ENCODE measurements at places on chromosomes 3 and 15. TPM values are rescaled to one million over a fixed set of nuclear protein-coding genes. Genes with fewer than 3 reads are reported as not detected.

CAND2 gene
- total RNA-seq: 1.1 TPM

ERICH6 gene
- not detected for total RNA-seq

CRTAP gene
- 78.7 TPM for total RNA-seq

AGBL1 gene
- total RNA-seq: not detected

SNTN gene
- not detected for total RNA-seq

C3orf20 gene
- total RNA-seq: 0.24 TPM

NANOGP8 gene
- total RNA-seq: 0.44 TPM

DNA sequence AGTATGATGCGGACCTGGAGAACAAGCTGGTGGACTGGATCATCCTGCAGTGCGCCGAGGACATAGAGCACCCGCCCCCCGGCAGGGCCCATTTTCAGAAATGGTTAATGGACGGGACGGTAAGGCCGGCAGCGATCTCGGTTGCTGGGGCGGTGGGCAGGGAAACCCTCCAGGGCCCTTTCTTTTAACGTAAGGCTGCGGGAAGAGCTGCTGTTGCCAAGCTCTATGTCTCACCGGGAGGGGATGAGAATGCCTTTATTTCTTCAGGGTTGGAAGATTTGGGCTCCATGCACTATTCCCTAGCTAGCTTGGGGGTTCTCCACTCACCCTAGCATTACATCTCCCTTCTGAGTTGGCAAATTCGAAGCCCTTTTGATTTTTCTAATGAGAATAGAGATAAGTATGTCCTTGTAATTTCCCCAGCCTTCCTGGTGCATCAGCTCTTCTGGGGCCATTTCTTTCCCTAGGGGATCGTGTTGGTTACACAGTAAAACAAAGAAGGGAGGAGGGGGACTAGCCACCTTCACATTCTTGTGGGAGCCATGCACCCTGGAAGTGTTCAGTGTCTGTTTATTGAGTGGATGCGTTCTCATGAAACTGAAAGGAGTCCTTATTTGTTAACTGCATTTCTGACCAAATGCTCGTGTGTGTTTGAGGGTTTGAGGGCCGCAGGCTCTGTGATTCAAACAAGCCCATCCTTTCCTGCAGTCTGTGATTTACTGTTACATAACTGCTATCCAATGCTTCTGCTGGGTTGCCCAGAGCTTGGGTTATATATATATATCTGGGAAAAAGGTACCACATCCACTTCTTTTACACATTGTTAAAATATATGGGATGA lies 982 bp downstream of the TAGLN3 start:
- no peak for ATAC-seq

GRCh38 chr3:15708882-15709677 lies 88.7 kb downstream of the ANKRD28 start:
- no peak for ATAC-seq

- no peak for ATAC-seq
These were observed 83.2 kb downstream of the NFKBIZ start for GRCh38 chr3:101932326-101933068.

DNA sequence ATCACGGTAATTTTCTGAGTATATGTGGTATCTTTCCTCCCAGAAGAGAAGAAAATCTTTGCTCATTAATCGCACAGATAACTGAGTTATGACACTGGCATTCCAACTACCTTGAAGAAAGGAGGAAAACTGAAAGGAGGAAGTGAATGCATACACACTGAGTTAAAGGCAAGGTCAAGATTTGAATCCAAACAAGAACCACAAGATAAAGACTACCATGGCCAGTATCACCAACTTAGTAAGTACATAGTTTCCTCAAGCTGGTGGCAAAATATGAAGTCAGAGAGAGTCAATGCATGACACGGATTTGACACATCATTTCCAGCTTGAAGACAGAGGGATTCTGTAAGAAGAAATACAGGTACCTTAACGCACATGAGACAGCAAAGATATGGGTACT lies 287.5 kb downstream of the ULK4 start:
- peak; percentile 65 for ATAC-seq

- peak; percentile 84 for ATAC-seq
These were observed 565.9 kb downstream of the PDCD6IP start for GRCh38 chr3:34364335-34364734.

DNA sequence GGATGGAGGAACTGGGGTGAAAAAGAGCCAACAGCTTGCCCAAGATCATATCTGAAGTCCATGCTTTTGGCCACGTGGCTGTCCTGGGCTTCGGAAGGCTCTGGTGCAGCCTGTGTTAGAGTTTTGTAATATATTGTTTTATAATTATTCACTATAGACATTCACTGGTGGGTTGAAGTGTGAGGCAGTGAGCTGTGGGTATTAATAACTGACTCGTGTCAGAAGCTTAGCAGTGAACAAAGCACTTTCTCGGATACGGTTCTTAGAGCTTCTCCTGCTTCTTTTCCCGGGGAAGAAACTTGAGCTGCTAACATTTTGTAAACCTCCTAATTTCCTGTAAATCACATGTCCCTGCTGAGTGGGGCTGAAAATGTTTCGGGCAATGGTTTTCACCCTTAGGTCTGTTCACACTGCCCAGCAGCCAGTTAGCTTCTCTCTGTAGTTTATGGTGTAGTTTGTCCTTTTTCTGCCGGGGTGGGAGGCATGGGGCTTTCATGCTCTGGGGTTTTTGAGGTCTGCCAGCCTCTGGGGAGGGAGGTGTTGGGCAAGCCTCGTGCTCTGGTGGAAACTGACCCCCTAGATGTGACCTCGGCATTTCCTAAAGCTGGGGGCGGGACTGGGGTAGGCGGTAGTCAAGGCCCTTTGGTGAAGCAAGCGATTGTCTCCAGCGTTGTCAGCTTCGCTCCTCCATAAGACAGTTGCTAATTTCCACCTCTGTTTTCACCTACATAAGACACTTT lies 1.7 kb downstream of the MRAS start:
- no peak for ATAC-seq

DNA sequence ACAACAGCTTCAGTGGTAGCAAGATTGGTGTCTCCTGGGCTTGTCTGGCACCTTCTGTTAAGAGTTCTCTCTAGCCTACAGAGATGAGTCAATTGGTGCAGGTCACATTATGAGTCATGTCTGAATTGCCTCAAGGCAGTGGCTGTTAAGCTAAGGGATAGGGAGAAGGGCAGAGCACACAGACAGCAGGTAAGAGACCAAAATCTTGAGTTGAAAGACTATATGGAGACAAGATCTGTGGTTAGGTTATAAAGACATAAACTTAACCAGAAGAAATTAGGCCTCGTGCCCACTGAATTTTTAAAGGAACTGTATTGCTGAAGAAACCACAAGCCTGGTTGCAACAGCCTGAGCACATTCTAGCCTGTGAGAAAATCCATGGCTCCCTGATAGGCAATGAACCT lies 19.2 kb upstream of the KPNA1 start:
- peak; percentile 99 for ATAC-seq

DNA sequence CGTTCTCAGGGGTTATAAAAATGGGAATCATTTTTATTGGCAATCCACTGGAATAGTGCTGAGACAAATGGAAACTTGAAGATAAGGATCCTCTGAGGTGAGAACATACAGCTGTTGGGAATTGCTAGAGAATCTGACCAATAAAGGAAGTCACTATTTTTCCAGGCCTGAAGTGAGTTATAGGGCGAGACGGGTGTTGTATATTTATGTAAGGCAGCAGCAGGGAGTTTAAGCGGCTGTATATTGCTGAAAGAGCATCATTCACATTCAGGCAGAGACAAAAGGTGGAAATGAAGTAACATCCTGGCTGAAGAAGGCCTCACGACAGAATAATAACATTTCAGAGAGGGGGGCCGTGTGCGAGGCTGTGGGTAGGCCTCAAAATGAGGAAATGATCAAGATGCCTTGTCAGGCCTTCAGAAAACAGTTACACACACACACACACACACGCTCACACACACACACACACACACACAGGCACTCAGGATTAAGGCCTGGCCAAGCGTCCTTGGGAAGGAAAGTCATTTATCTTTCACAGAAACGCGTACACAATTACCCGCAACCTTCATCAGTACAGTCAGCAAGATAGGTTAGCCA lies 964.9 kb upstream of the NR2F2 start:
- ATAC-seq: peak; percentile 22

DNA sequence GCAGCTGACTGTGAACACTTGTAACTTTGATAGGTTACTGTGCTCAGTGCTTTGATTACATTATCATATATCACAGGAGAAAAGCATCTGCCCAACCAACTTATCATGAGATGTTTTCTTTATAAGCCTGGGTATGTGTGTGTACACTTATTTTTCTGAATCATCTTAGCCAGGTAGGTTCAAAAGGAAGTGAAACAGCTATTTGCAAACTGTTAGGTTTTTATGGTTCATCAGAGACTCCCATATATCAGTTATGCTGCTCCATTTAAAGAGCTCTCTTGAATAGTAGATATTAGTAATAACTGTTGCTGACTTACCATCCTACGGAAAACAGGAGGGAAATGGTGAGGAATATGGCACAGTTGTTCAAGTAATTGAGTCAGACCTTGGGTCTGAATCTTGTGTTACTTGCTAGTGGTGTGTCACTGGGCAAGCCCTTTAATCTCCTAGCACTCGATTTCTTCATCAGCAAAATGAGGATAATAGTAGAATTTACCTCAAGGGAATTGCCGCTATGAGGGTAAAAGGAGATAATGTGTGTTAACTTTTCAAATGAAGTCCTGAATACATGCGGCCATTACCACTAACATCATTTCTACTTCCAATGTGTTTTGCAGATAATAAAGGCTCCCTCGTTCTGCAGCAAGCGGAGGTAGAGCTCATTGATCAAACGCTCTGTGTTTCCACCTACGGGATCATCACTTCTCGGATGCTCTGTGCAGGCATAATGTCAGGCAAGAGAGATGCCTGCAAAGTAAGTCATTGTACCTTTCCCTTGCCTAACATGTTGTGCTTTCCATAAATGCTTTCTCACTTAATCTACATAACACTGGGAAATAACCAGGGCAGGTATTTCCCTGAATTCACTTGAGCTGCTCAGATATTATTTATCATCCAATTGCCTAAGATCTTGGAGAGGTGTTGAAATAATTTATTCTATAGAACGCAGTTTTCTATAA lies 7.8 kb upstream of the C3orf52 start:
- ATAC-seq: no peak

DNA sequence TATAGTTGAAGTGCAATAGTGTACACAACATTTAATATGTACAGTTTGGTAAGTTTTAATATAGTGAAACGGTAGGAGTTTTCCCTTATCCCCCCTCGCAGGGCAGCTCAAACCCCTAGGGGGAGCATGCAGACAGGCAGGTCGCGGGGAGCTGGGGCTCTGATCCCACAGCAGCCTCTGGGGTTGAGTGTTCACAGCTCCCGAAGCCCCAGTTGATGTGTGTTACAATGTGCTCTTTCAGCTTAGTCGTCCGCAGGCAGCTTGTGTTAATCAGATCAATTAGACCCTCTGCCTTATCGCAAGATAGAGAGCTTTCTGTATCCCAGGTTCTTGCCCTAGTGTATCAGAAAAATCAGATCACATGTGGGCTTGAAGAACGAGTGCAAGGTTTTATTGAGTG lies 143.1 kb upstream of the CHRNA7 start:
- ATAC-seq: no peak

DNA sequence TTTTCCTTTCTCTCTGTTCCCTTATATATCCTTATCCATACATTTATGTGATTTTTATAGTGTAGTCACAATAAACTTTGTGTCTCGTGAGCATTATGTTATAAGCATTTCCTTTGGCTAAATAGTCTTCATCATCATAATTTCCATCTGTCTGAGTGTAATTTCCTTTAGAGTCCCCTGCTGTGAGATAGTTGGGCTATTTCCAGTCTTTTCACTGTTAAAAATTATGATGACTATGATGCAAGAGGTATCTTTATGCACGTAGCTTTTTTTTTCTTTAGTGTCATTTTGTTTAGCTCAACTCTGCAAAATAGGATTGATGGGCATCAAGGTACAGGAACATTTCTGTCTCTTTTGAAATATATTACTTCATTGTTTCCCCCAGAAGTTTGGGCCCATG lies 26.9 kb upstream of the CA12 start:
- ATAC-seq: no peak

GRCh38 chr15:99303907-99304306 lies 52.6 kb downstream of the LRRC28 start:
- ATAC-seq: no peak

DNA sequence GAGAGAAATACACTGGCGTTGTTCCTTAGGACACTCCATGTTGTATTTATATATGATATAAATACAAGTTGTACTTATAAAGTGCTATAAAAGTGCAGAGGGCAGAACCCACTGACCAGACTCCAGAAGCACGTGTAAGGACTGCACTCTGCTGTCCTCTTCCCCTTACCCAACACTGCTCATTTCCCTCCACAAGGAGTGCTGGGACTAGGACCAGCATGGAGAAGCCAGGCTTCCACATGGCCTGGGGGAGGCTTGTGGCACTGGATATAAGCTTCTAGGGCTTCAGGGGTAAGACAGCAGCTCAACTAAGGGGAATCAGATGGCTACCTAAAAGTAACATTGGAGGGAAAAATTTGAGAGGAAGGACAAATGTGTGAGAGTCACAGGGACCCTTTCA lies 556.9 kb downstream of the IGSF11 start:
- no peak for ATAC-seq
